Adrenal gland (tissue), 19 donors: ENCODE measurements at places on chromosomes 1 and 21. TPM values are rescaled to one million over a fixed set of nuclear protein-coding genes. Genes with fewer than 3 reads are reported as not detected.
A peak's percentile ranks its signal among the peaks of the same experiment; 100 is the strongest.

Gene RYR2
- 0.63 TPM for total RNA-seq

GRCh38 chr1:241632987-241633386, 7.2 kb downstream of the CHML start:
- no peak overlapping the region for H3K27ac ChIP-seq
- peaks cover 2% of the 10 kb centered on the region for H3K4me1 ChIP-seq
- H3K4me3 ChIP-seq: no peak overlapping the region

DNA sequence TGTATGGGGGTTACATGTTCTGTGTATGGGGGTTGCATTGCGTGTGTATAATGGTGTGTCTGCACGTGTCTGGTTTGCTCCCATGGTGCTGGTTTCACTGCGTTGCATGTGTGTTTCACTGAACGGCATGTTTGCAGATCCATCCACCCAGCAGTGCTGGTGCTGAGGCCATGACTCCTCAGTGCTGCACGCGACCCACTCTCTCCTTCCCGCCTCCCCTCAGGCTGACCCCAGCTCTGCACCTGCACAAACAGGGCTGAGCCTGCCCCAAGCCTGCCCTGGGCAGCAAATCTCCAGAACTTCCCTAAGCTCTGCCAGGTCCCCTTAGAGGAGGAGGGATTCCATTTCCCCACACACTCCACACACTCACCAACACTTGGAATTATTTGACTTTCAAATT, 18.7 kb downstream of the ACTRT2 start:
- H3K27ac ChIP-seq: no peak overlapping the region
- H3K27me3 ChIP-seq: peaks cover 24% of the 10 kb centered on the region
- no peaks in the 10 kb centered on the region for H3K36me3 ChIP-seq

DNA sequence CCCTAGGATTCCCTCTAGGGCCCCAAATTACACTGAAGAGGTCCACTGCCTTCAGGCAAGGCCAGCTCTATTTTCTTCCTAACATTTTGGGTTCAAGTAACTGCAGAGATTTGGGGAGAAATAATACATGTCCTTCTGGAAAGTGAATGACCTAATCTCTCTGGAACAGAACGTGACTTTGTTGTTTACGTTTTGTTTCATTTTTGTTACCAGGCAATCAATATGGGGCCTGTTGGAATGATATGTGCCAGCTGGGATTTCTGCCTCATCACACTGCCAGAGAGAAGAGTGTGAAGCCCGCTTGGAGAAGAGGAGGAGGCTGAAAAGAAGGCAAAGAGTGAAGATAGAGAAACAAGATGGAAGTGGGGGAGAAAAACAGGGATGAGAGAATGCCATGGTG, 116.7 kb downstream of the FASLG start:
- H3K27ac ChIP-seq: no peak overlapping the region
- no peaks in the 10 kb centered on the region for H3K36me3 ChIP-seq
- no peak overlapping the region for H3K4me3 ChIP-seq
- DNase-seq: no peak

Gene GATAD2B
- total RNA-seq: 40.3 TPM

Gene SLC30A2
- 1.1 TPM for total RNA-seq

- H3K27me3 ChIP-seq: no peaks in the 10 kb centered on the region
- H3K27ac ChIP-seq: peak overlapping the region; percentile 98
- H3K36me3 ChIP-seq: no peaks in the 10 kb centered on the region
These were observed 748 bp upstream of the ATP6V0B start for GRCh38 chr1:43973981-43974442.

Gene SRM
- 56.6 TPM for total RNA-seq

DNA sequence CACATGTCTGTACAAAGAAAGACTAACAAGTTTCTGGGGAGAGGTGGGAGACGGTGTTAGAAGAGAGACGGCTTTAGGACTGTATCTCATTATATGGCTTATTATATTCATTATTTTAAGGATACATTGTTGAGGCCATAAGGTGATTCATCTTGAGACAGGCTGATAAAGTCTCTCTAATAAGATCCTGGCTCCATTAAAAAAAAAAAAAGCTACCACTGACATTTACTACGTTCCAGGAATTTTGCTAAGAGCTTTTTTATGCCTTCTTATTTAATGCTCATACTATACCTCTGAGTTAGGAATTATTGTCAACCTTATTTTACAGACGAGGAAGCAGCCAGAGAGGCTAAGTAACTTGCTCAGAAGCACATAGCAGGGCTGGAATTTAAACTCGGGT, 173.7 kb downstream of the GABPA start:
- no peaks in the 10 kb centered on the region for H3K27me3 ChIP-seq
- H3K36me3 ChIP-seq: no peaks in the 10 kb centered on the region
- DNase-seq: no peak

Gene AK5
- 1.2 TPM for total RNA-seq

DNA sequence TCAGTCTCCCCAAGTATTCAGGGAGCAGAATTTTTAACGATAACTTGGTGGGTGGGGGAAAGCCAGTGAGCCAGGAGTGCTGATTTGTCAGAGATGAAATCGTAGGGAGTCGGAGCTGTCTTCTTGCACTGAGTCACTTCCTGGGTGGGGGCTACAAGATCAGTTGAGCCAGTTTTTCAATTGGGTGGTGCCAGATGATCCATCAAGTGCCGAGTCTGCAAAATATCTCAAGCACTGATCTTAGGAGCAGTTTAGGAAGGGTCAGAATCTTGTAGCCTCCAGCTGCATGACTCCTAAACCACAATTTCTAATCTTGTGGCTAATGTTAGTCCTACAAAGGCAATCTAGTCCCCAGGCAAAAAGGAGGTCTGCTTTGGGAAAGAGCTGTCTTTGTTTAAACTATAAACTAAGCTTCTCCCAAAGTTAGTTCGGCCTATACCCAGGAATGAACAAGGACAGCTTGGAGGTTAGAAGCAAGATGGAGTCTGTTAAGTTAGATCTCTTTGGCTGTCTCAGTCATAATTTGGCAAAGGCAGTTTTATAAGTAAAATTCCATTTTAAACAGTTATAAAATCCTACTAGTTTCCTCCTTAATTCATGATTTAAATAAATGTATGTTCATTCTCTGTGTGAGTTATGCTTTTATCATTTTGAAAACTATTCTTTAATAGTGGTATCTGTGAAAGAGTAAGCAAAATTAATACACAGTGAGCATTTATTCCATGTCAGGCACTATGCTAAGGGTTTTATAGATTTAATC, 51.7 kb downstream of the SLC16A1 start:
- no peak overlapping the region for H3K27ac ChIP-seq
- H3K36me3 ChIP-seq: no peaks in the 10 kb centered on the region
- H3K27me3 ChIP-seq: no peaks in the 10 kb centered on the region

GRCh38 chr1:186983327-186983726, 154.6 kb downstream of the PLA2G4A start:
- H3K27ac ChIP-seq: no peak overlapping the region
- no peak overlapping the region for H3K4me3 ChIP-seq
- H3K36me3 ChIP-seq: no peaks in the 10 kb centered on the region
- peak; percentile 14 for DNase-seq
- H3K27me3 ChIP-seq: no peaks in the 10 kb centered on the region

DNA sequence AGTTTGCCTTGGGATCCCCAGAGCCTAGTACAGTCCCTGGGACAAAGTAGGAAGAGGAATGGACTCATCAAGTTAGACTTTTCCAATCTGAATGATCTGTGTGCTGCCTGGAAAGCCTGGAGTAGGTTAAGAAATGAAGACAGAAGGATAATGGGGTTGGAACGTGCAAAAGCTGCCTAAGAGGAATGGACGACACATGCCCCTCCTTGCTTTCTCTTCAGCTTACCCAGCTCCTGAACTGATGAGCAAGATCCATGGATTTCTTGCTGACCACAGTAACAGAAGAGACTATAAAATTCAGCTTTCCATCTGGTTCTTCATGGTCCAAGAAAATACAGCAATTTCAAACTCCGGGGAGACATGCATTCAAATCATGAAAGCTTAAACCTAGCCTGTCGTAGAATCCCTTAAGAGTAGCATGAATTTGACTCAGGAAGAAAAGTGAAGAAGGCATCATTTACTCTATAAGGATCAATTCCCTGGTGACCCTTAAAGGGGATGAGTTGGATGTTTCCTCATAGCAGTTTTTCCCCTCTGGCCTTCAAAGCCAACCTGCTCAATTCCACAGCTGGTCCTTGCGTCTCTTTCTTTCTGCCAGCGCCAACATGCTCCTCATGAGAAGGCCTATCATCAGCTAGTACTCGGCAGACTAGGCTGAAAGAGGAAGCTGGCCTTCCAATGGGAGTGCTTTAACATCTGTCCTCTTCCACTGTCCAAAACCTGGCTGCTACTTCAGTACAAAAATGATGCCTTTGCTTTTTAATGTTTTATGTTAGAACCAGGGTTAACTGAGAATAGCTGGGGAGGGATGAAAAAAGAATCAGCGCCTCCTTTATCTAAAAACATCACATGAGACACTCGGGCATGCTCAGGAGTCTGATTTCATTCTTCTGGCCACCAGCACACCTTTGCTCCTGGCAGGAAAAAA, 5.7 kb upstream of the PEF1 start:
- no peak for DNase-seq
- H3K27ac ChIP-seq: no peak overlapping the region
- no peaks in the 10 kb centered on the region for H3K36me3 ChIP-seq
- peaks cover 4% of the 10 kb centered on the region for H3K4me1 ChIP-seq
- no peak overlapping the region for H3K4me3 ChIP-seq

Gene NBPF6
- total RNA-seq: not detected

- H3K27ac ChIP-seq: no peak overlapping the region
- DNase-seq: no peak
- peaks cover 62% of the 10 kb centered on the region for H3K4me1 ChIP-seq
- no peak overlapping the region for H3K4me3 ChIP-seq
- no peaks in the 10 kb centered on the region for H3K36me3 ChIP-seq
These were observed 67.7 kb downstream of the MACF1 start for GRCh38 chr1:39272027-39272797.

DNA sequence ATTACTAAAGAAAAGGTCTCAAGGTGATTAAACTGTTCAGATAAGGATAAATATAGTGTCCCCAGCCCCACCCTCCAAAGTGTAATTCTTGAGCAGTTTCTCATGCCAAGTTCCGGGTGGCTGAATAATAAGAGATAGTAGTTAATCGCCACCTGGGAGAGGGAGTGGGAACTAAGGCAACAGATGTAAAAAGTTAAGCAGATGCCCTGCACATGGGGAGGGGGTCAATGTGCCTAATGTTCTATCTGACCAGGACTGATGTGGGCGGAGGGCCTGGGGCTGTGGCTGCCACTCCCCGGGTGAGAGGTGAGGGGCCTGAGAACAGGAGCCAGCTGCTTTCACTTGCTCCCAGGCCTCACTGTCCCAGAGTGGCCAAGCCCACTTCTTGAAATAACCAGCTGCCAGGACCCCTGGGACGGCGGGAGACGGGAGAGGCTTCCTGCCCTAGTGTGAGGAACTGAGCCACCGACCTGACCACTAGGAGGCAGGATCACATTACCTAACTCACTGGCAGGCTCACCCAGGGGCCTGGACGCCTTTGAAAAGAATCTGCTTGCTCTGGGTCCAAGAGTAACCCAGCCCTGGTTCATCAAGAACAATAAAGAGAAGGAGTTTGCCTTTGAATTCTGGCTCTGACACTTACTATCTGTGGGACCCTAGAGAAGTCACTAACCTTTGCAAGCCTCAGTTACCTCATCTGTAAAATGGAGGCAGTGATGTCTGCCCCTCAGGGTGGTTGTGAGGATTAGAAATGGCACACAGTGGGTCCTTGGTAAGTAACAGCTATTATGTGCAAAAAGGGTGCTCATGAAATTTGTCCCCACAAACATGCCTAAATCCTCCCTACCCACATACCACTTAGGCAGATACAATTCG, 179.2 kb downstream of the ATG4C start:
- no peaks in the 10 kb centered on the region for H3K4me1 ChIP-seq
- no peak overlapping the region for H3K4me3 ChIP-seq
- no peaks in the 10 kb centered on the region for H3K36me3 ChIP-seq
- peaks cover 13% of the 10 kb centered on the region for H3K27me3 ChIP-seq
- H3K27ac ChIP-seq: no peak overlapping the region
- DNase-seq: peak; percentile 52

DNA sequence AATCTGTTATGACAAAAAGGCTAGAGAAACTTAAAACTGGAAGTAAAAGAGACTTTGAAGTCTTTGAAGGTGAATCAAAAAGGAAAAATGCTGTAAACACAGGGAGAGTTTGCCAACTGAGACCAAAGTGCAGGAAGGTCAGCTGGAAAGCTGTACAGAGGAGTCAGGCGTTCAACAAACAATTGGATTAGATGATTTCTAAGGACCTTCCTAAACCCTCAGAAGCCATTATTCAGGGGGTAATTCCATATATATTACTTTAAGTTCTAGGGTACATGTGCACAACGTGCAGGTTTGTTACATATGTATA, 156.8 kb downstream of the ZBTB18 start:
- DNase-seq: no peak
- no peaks in the 10 kb centered on the region for H3K27me3 ChIP-seq
- no peak overlapping the region for H3K4me3 ChIP-seq
- H3K27ac ChIP-seq: no peak overlapping the region
- H3K36me3 ChIP-seq: no peaks in the 10 kb centered on the region
- no peaks in the 10 kb centered on the region for H3K4me1 ChIP-seq

- H3K4me1 ChIP-seq: no peaks in the 10 kb centered on the region
- no peaks in the 10 kb centered on the region for H3K36me3 ChIP-seq
- no peak overlapping the region for H3K27ac ChIP-seq
- DNase-seq: no peak
- H3K27me3 ChIP-seq: no peaks in the 10 kb centered on the region
These were observed 2.5 kb downstream of the FCRL4 start for GRCh38 chr1:157595356-157595755.

GRCh38 chr1:80282536-80282935, 1276.0 kb upstream of the ADGRL4 start:
- H3K27ac ChIP-seq: no peak overlapping the region
- no peaks in the 10 kb centered on the region for H3K4me1 ChIP-seq
- no peaks in the 10 kb centered on the region for H3K27me3 ChIP-seq

- no peak overlapping the region for H3K27ac ChIP-seq
- DNase-seq: peak; percentile 61
- H3K27me3 ChIP-seq: no peaks in the 10 kb centered on the region
- H3K4me1 ChIP-seq: peaks cover 3% of the 10 kb centered on the region
These were observed 77.0 kb downstream of the CTH start for GRCh38 chr1:70487910-70488665.

DNA sequence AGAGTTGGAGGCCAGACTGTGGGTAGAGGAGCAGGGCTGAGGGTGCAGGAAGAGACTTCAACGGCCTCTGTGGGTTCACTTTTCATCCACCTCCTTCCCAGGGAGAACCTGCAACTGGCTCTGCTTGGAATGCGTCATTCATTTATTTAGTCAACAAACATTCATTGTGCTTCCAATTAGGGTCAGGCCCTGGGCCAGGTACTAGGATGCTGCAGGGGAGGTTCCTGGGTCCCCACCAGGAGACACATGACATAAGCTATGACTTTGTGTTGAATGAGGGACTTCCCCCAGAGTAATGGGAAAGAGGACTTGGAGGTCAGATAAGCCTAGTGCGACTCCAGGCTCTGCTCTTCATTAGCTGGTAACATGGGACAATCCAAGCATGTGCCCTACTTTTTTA, 46.3 kb upstream of the RPL11 start:
- no peaks in the 10 kb centered on the region for H3K27me3 ChIP-seq
- DNase-seq: no peak
- H3K4me3 ChIP-seq: no peak overlapping the region
- H3K27ac ChIP-seq: no peak overlapping the region
- H3K4me1 ChIP-seq: peaks cover under 1% of the 10 kb centered on the region

Gene CD52
- 8.9 TPM for total RNA-seq

Gene S100A8
- 119 TPM for total RNA-seq
